ENCODE measurements at places on chromosomes 4 and X.
A peak's percentile ranks its signal among the peaks of the same experiment; 100 is the strongest.

DNA sequence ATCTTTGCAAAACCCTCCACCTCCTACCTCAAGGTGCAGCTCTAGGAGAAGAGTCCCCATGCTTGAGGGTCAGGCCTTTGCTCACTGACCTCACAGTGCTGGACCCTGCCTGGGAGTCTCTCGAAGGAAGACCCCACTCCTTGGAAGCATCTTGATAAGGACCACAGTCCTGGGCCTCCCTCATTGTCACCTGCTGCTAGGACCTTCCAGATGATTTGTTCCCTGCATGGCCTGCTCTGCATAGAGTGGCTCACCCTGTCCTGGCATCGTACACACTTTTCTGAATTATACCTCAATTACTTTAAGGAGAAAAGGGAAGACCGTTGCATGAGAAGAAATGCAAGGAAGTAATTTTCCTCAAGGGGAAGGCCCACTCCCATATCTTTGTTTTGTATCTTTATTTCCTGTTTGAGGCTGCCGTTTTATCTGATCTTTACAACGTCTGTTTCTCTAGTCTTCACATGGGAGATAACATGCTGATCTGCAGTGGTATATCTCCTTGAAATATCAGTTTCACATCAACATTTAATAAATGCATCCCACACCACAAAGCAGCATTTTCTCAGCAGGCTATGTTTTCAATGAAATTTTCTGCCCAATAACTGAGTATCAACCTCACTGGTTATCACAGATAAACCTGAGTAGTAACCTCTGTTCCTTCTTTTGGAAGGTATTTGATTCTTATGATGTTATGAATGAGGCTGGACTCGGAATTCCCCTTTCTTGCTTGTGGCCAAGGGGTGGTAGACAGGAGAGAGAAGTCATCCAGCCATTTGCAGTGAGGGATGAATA is 15.0 kb upstream of the AKAP17A start:
- no peak for DNase-seq

DNA sequence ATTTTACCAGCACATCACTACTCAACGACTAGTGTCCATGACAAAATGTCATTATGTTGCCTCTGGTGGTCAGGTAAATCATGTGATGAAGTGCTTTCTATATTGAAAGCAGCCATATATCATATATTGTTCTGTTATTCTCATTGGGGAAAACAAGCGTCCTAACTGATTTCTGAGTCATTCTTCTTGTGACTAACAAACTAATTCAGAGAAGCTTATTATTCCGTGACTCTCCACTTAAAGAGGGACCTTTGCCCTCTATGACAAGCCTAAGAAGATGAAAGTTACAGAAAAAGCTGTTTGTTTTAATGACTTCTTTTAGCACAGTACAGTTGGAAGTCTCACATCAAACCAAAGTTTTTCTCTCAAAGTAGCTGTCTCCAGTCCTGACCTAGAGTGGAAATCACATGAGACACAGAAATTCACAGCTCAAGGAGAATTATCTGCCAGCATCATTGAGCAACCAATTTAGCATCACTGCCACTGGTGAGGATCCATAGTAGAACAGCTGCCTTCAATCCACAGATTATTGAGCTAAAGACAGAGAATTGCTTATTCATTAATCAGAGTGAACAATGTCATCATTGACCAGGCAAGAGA is 36.4 kb downstream of the ASB9 start:
- DNase-seq: no peak

GRCh38 chrX:2371026-2371711 is 129.6 kb downstream of the DHRSX start:
- DNase-seq: peak; percentile 48

DNA sequence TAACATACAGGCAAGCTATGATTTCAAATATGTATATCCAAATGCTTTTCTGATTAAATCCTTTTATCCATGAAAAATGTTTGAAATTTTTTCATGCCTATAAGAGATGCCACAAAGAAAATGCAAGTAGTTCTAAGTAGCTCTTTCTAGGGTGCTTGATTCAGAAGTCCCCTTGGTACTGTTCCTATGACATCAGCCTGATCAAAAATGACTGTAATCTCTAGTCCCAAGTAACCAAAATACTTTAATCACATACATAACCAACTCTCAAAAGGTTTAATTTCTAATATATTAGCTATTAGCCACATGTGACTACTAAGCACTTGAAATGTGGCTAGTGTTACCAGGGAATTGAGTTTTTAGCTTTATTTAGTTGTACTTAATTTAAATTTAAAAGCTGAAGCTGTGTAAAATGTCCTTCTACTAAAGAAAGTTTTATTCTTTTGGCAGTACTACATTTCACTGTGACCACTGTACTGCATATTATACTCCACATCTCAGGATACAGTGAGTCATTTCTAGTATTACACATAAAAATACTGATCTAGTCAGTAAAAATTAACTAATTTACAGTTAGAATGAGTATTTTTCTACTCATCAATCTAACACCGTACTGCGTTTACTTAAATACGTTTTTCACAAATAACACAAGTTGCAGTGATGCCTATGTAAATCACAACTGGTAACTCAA is 33.9 kb downstream of the FBXW7 start:
- DNase-seq: peak; percentile 41

DNA sequence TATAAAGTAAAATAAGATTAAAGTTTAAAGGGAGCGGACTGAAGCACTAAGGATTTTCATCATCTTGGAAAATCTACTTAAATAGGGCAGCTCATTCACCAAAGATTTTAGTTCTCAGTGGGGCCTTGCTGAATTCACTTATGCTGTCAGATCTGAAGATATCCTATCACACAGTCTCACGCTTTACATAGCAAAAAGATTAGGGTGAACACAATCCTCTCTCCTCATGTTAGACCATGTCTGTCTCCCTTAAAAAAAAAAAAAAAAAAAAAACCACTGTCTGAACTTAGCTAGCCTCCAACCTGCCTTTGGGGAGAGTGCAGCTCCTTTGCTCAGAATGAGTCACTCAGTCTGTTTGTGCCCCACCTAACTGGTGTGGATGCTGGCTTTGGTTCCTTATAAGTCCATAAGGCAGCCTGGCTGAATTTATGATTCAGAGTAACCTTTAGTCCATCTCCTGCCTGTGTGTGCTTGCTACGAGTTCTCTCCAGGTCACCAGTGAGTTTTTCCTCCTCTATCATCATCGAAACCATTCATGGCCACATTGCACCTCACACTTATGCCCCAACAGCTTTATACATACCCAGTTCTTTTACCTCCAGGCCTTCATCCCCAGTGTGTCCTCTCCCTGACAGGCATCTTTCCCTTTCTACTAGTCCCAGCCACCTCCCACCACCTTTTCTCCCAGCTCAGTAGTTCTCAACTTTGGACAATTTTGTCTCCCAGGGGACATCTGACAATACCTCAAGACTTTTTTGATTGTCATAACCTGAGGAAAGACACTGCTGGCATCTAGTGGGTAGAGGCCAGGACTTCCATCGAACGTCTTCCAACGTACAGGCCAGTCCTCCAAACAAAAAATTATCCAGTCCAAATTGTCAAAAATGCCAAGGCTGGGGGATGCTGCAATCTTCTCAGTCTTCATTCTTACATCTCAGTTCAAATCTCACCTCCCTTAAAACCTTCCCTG is 220.7 kb upstream of the EMCN start:
- DNase-seq: peak; percentile 61

DNA sequence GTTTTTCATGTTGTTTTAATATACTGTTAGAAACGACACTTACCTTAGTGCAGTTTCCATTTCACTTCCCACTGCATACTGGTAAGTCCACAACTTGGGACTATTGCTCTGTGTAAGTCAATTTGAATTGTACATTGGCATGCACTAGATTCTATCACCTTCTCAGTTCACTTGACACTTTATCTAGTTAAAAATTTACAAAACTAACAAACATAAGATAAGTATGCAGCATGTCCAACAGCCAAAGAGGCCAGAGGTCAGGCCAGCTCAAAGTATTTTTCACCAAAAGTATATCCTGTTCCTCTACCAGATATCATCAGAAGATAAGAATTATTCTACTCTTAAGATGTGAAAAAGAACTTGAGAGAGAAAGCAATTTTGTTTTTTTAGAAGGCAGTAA is 75.9 kb downstream of the QRFPR start:
- no peak for DNase-seq

DNA sequence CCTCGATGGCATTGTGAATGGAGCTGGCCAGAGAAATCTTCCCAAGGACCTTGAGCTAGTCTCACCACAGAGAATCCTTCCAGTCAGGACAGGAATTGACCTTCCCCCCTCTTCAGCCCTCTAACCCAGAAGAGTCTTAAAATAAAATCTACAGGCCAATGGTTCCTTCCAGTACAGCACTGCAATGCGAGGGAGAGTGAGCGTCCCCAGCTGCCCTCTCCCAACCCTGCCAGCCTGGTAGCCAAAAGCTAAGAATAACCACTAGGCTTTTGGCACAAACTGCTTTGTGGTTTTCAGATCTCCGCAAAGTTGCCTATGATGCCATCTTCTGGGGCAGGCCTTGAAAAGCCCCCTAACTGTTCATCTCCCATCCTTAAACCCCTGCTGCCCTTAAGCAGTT is 175.1 kb downstream of the AR start:
- no peak for DNase-seq

DNA sequence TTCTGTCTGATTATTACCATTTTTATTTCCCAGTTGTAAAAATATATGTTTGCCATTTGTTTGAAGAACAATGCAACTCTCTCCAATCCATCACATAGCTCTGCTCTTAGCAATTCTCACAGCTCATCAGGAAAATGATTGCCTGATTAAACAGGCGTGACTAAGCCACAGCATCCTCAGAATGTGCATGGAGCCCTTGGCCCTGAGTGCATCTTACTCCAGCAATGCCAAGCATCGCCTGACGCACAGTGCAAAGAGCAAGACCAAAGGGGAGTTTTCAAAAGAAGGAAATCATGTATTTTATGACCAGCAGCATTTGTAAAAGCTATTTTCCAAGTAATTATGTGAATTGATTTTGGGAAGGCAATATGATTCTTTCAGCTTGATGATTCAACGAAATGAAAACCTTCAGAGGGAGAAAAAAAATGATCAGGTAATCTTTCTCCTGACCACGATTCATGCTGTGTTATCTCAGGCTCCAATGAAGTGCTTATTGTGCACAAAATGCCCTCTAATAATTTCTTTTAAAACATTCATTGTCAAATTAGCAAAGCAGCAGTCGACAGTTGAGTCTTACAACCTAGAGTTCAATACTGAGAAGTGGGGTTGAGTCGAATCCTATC is 138.0 kb upstream of the FAM9B start:
- DNase-seq: peak; percentile 41

GRCh38 chrX:153526801-153527200 is 9.4 kb downstream of the ATP2B3 start:
- DNase-seq: no peak

- no peak for DNase-seq
These were observed 408.9 kb downstream of the GLUD2 start for GRCh38 chrX:121456315-121456714.

Data from iris pigment epithelial cell (primary cell).